ENCODE measurements at places on chromosomes 12 and 14. TPM values are rescaled to one million over a fixed set of nuclear protein-coding genes. Genes with fewer than 3 reads are reported as not detected.

GRCh38 chr14:101394374-101394773 lies 166.9 kb upstream of the DIO3 start:
- DNase-seq, result no peak

- no peak for DNase-seq
Observed at GRCh38 chr12:121005346-121005815, 10.9 kb downstream of the C12orf43 start.

DNA sequence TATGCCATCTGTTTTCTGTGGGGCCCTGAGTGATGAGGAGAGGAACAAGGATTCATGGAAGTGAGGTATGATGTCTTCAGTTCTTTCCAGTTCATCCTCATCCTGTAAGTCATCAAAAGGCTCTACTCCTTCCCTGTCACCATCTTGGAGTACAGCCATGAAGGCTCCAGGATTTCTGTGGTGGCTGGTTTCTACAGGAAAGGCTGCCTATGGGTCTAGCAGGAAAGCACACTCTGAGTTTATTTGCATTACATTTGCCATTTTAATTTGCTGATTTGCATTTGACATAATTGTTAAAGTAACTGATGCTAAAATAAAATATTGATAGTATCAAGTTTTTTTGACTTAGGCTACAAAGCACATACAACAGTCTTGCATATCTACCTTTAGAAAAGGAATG lies 11.2 kb downstream of the TTC6 start:
- DNase-seq, result no peak

DNA sequence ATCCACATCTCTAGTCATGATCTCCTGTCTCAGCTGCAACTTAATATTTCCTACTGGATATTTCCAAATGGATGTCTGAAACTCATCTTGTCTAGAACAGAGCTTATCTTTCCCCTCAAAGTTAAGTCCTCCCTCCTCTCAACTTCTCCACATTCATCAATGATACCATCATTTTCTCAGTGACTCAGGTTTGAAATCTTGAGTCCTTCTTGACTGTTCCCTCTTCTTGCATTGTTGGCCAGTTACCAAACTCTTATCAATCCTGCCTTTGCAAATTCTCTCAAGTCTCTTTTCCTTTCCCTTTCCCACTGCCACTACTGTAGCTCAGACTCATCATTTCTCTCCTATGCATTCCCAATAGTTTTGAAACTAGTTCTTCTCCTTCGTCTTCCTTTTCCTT lies 14.3 kb upstream of the CHURC1 start:
- DNase-seq, result no peak

DNA sequence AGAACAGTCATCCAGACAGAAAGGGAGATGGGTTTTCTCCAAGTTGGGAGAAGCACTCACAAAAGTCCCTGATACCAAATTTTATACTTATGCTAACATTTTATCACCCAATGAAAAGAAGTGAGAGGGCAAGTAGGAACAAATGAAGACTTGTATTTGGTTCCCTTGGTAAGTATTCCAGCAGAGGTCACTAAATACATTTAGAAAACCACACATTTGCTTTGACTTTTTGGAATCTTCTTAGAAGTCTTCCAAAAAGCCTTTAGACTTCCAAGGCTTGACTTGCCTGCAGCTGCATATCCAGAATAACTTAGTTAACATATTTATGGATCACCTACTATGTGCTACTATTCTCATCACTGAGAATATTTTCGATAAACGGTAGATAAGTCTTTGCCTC lies 3.1 kb upstream of the GYS2 start:
- DNase-seq, result no peak

LRRC23 gene
- 5.3 TPM for total RNA-seq

FGF23 gene
- not detected for total RNA-seq

KCNA5 gene
- total RNA-seq, result 84.7 TPM

AQP2 gene
- total RNA-seq, result not detected

Measured in aorta (tissue), 5 donors.